ENCODE measurements at places on chromosomes 16 and 17.

GRCh38 chr16:87702325-87702811, 63.4 kb downstream of the KLHDC4 start:
- peak; percentile 41 for DNase-seq

DNA sequence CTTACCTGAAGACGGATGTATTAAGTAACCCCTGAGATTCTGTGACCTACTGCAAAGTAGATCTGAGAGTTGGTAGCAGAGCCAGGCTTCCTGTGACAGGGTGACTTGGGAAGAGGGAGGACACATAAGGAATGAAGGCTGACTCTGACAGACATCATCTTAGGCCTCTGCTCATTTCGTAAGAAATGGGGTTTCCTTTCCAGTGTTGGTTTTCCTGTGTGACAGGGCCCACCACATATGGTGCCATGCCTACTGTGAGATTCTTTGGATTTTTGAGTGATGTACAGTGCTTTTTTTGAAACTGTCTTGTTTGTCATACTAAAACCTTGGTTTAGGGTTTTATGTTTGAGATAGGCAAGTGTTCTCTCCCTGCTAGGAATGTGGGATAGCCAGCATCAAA, 12.7 kb downstream of the LIG3 start:
- DNase-seq: no peak

DNA sequence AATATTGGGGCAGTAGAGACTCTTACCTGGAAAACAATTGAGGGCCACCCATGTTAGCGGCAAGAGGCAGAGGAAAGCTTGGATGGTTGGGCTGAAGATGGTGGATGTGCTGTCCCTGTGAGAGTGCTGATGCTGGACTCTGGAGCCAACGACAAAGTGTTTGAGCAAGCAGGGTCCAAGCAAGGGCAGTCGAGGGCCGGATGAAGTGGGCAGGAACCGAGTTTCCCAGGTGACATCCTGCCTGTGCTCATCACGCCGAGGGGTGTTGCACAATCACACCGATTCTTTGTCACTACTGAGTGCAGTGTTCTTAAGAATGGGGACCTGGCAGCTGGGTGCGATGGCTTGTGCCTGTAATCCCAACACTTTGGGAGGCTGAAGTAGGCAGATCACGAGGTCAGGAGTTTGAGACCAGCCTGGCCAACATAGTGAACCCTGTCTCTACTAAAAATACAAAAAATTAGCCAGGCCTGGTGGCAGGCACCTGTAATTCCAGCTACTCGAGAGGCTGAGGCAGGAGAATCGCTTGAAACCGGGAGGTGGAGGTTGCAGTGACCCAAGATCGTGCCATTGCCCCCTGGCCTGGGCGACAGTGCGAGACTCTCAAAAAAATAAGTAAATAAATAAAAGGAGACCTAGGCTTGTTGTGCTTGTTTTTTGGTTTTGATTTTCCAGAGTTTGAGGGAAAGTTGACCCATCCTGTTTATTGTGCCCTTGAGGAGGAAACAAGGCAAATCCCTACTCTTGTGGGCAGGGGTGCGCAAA, 6.1 kb downstream of the PYCARD start:
- no peak for DNase-seq

DNA sequence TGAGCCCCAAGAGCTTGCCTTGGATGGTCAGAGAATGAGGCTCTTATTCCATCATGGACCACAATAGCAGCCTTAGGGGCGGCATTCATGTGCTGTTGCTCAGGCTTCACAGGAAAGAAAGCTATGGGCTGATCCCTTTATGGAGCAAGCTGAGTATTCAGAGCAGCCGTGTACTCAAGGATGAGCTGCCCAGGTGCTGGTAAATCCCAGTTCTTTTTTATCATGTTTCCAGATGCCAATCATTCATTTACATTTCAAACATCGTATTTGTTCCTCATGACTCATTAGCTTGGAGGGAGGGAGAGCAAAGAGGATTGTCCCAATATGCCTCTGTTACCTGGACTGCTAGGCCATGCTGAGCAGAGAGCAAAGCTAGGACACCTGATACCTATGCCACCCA, 475.7 kb downstream of the SHISA9 start:
- DNase-seq: no peak

DNA sequence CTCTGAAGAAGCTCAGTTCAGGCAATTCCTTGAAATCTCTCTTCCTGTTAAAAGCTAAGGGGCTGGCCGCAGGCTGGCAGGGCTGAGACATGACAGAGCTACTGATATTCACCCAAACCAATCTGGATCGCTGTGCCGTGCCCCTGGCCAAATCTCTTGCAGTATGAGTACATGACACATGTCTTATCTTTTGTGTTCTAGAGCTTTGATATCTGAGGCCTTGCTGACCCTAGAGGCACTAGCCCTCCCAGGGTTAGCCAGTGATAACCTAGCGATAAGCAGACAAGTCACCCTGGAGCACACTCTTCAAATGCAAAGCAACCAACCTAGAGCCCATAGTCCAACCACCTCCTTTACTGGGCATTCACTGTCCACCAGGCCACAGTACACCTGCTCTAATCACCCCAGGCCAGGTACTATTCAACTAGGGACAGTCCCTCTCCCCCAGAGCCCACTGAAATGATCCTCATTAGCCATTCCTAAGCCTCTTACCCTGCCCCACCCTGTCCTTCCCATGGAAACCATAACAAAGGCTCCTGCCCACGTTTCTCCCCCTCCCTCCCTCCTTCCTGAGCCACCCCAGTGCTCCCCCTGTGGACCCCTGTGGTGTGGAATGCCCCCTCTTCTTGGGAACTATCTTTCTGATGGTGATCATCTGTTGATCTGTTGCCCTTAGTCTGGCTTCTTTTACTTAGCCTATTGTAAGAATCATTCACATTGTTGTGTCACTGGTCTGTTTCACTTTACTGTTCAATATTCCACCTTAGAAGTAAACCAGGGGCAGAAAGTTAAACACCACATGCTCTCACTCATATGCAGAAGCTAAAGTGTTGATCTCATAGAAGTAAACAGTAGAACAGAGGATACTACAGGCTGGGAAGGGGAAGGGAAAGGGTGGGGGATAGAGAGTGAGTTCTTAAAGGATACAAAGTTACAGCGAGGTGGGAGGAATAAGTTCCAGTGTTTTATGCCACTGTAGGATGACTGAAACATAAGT, 52.5 kb downstream of the TEKT5 start:
- no peak for DNase-seq

GRCh38 chr16:24838554-24839266, 7.1 kb upstream of the SLC5A11 start:
- no peak for DNase-seq

DNA sequence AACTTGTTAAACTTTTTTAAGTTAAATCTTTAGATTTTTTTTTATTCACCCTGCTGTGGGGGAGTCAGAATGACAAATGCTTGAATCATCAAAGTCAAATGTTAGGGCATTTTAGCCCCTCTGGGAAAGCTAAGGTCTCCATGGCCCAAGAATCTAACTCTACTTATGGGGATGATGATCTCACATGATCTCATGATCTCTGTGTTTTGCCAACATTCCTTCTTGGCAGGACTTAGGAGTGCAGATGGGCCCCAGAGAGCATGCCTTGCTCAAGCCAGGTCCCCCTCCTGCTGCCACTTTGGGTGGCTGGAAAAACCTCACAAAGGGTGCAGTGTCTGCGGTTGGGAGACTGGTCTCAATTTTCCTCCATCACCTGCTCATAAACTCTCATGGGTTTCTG, 108.6 kb downstream of the PRKCB start:
- no peak for DNase-seq

DNA sequence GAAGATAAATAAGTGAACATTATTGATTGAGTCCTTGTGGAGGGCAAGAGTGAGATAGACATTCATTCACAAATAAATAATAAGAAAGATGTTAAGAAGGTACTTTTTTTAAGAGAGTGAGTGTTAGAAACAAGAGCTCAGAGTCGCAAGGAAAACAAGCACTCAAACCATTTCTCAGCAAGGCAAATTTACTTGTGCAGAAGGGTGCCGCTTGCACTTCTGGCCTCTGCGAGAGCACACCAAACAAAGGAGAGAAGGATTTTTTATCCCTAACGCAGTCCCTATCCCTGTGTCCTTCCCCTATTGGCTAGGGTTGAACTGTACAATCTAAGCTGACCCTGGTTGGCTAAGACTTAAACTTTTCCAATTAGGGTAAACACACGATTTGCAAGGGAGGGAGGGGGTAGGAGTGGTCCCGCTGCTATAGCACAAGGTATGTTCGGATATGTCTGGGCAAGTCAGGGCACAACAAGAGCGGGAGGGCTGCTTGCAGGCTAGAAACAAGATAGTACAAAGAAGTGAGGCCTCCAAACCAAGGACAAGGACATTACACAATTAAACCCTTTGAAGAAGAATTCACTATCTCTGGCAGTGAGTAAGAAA, 156.2 kb downstream of the PPM1E start:
- DNase-seq: no peak

GRCh38 chr16:67237396-67238277, 9.6 kb downstream of the FHOD1 start:
- no peak for DNase-seq

DNA sequence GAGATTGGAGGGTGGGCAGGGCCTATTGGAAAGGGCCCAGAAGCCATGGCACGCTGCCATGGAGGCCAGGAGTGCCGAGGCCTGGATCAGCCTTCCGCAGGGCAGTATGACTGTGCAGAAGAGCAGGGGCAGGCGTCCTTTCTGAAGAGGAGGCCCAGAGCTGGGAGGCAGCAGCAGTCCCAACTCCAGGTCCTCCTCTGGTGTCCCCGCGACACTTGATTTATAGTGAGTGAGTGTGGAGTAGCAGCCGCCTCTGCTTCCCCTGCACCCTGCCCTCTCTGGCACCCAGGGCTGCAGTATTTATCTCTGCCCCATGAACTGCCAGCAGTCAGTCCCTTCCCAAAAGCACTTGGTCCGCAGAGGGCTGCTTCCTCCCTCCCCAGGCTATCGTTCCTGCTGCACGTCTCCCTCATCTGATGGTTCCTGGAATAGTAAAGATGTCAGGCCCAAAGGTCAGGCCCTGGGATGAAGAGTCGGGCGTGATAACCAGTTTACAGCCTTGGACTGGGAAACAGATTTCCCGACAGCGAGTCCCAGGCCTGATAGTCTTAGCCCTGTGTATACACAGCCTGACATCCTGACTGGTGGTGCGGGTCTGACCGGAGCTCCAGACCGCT, 32.9 kb downstream of the PGS1 start:
- no peak for DNase-seq

DNA sequence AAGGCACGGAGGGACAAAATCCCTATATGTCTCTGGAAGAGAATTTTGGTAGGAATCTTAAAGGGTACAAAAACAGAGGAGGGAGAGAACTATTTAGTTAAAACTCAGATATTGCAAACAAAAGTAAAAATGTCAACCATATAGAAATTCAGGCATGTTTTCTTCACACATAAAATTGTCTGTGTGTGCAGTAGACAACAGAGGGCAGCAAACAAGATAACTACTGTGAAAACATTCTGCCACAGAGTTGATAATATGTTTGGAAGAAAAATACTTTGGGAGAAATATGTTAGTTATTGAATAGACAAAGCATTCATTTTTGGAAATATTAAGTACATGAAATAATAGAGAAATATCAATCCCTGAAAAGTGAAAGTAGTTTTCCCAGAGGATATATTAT, 56.2 kb downstream of the SNX11 start:
- no peak for DNase-seq

DNA sequence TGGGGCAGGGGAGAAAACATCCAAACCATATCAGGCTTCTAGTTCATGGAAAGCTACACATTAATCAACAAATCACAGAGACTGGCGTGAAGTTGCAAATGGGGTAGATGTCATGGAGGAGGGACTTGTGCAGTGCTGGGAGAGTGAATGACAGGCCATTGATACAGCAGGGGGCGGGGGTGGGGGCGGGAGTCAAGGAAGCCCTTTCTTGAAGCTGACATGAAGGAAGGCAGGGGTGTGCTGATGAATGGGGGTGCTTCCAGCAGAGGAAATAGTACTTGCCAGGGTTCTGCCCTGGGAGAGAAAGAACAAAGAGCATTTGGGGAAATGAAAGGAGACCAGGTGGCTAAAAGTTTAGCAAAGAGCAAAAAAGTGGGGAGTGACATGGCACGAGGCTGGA, 269.9 kb downstream of the SHISA9 start:
- DNase-seq: no peak

DNA sequence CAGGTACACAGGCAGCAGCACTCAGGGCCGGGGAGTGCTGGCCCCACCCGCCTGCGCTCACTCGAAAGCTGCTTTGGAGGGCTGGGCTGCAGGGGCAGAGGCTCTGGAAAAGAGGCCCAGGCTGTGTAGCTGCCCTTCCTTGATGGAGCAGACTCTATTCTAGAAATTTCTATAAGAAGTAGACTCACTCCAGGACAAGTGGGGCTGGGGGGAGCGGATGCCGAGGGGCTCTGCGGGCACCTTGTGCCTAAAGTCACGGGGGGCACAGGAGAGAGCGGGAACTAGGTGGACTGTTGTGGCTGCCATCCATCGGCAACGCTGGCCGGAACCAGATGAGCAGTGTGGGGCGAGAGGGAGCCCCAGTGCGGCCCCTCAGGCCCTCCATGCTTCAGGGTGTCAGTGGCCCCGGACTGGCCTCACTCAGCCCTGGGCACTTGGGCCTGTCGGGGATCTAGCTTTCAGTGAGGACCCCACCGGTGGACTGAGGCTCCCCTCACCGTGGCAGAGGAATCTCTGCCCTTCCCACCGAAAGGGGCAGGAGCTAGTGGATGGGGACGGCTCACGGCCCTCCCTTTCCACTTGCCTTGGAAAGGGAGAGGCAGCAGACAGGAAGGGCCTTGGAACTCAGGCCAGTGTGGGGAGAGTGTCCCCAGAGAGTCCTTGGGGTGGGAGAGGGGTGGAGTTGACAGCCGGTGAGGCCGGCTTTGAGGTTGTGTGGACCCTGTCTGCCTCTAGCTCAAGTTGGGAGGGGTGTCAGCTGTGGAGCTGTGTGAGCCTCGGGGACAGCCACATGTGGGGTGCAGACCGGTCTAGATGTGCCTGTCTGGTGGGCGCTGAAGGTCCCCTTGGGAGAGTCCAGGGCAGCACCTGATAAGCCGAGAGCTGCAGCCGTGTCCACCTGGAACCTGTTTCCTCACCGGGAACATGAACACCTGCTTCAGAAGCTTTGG, 16.6 kb downstream of the ENDOV start:
- no peak for DNase-seq

- DNase-seq: no peak
Measured at GRCh38 chr17:72591289-72592241, 470.7 kb downstream of the SOX9 start.

- DNase-seq: no peak
Measured at GRCh38 chr16:27214084-27214961, 11.0 kb downstream of the KDM8 start.

- no peak for DNase-seq
Measured at GRCh38 chr17:78267253-78268073, 36.0 kb downstream of the TMEM235 start.

GRCh38 chr17:1590029-1590746, 27.6 kb upstream of the PITPNA start:
- no peak for DNase-seq

- DNase-seq: no peak
Measured at GRCh38 chr16:13372421-13372820, 471.0 kb downstream of the SHISA9 start.
